CD8-positive, alpha-beta T cell (primary cell): ENCODE measurements at places on chromosomes 3 and 15.

DNA sequence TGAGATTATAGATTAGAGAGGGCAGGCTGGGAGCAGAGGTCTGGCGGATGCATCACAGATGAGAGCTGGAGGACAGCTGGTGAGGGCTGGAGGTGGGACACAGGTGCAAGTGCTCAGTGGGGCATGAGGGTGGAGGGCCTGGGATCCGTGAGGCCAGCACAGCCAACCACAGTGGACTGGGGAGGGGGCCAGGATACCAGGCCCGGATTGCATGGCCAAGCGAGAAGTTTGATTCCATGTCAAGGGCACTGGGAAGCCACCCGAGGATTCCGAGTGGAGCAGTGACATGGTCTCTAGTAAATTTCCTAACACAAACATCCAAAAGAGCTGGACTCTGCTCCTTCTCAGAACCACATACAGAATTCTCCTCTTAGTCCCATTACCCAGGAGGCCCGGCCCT lies 44.0 kb upstream of the SLC41A3 start:
- no peak for DNase-seq

DNA sequence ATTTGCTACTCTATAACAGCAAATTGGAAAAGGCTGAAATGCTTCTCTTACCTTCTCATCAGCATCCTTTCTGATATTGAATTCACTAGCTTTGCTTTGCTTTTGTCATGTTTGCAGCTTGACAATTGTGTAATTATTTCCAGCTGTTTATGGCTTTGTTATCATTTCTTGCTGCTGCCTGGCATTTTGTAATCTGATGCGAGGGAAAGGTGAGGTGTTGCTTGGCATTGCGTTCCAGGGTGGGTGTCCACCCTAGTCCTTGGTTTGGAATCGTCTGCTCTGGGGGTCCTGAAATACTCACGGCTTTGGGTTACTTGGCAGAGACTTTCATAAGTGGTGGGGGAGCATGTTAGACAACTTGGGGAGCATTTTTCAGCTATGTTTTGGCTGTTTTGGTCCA lies 2.9 kb downstream of the CACNA2D3 start:
- no peak for DNase-seq

GRCh38 chr15:64071931-64072765 lies 21.5 kb downstream of the CIAO2A start:
- no peak for DNase-seq

GRCh38 chr3:147358144-147358992 lies 48.0 kb downstream of the ZIC4 start:
- DNase-seq: no peak

DNA sequence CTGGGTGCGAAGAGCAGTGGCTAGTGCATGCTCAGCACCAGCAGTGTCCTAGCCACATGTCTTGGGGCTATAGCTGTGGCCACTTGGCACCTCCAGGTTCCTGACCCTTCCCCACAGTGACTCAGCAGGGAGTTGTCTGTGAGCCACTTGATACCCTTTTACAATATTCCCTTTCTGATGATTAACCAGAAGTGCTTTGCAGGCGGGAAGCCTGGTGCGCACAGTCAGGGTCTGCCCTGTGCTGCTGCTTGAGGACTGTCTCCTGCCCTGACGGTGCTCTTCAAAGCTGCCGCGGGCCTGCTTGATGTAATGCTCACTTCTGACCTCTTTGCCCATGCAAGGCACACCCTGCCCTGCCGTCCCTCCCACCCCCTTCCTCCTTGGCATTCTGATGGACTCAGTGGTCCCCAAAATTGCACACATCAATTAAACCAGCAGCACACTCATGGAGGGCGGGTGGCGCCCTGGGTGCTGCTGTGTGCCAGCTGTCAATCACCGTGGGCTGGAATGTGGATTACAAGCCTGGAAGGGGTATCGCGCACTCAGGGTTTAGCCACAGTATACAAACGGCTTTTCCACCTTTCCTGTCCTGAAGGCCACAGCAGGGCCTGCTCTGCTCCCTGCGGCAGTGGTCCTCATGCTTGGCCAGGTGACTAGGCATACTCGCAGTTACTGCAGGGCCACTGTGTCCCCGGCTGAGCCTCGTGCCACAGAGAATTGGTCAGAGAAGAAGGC lies 40.9 kb upstream of the PCSK6 start:
- no peak for DNase-seq

- no peak for DNase-seq
Measured at GRCh38 chr3:82054849-82055248, 293.4 kb upstream of the GBE1 start.

DNA sequence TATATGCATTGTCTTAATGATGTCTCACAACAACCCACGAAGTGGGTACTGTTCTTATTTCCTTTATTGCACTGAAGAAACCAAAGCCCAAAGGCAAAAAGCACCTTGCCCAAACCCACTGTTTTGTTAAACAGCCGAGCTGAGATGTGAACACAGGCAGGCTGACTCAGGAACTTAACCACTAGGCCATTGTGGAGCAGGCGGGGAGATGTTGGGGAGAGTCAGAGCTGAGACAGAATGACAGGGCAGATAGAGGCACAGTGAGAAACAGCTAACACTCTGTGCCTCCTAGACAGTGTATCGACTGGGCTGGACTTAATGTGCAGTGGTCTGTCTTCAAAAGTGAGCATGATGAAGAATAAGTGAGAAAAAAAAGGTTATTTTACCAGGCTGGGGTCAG lies 56.5 kb downstream of the RPLP1 start:
- no peak for DNase-seq

GRCh38 chr3:47399531-47400270 lies 18.9 kb downstream of the PTPN23 start:
- DNase-seq: no peak

GRCh38 chr3:60636846-60637245 lies 614.4 kb downstream of the FHIT start:
- no peak for DNase-seq

GRCh38 chr3:135862361-135862760 lies 103.2 kb upstream of the PPP2R3A start:
- DNase-seq: no peak

GRCh38 chr15:82136120-82136519 lies 90.3 kb upstream of the MEX3B start:
- DNase-seq: no peak

- DNase-seq: no peak
Measured at GRCh38 chr15:65743637-65744252, 48.3 kb downstream of the DENND4A start.

DNA sequence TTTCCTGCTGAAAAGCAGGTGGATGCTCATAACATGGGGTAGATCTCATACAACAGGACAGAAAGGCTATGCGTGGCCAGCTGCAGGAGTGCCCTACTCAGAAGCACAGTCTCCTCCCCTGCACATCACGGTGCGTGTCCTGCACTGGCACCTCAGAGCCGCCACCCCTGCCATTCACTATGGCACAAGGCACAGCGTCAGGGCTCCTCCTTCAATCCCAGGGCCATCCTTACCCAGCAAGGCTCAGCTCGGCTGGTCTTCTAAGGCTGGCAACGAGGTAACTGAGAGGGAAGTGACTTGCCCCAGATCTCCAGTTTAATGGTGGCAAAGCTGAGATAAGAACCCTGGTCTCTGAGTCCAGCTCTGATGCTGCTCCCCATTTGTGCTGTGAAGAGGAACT lies 97.1 kb downstream of the CPN2 start:
- DNase-seq: no peak

- no peak for DNase-seq
Measured at GRCh38 chr15:23039917-23040281, 530 bp upstream of the TUBGCP5 start.

GRCh38 chr3:150733936-150734794 lies 28.8 kb downstream of the SIAH2 start:
- DNase-seq: no peak

- no peak for DNase-seq
Measured at GRCh38 chr3:59995563-59995962, 945.7 kb upstream of the CFAP20DC start.

DNA sequence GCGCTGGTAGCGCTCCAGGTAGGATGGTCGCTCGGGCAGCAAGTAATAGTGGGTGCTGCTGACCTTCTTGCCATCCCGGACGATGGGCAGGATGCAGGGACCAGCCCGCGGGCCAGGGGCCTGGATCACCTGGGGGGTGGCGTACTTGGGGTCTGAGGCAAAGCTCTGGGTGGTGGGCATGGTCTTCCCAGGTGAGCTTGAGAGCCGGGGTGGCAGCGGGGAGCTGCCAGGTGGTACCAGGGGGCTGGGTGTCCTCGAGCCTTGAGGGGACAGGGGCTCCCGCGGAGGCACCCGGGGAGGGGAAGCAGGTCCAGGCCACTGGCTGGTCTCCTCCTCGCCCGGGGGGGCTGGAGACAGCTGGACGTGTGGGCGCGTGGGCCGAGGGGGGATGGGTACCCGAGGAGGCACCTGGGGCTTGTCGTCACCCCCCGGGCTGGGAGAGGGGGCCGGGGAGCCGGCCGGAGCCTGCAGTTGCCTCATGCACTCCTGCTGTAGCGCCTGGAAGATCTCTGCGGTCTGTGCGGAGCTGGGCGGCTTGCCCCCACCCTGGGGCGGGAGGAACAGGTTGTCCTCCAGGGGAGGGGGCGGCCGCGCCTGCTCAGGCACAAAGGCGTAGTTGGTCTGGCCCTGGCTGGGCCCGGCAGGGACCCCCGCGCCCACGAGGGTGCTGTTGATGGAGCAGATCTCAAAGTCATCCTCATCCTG lies 40.6 kb downstream of the TNK2 start:
- DNase-seq: no peak

DNA sequence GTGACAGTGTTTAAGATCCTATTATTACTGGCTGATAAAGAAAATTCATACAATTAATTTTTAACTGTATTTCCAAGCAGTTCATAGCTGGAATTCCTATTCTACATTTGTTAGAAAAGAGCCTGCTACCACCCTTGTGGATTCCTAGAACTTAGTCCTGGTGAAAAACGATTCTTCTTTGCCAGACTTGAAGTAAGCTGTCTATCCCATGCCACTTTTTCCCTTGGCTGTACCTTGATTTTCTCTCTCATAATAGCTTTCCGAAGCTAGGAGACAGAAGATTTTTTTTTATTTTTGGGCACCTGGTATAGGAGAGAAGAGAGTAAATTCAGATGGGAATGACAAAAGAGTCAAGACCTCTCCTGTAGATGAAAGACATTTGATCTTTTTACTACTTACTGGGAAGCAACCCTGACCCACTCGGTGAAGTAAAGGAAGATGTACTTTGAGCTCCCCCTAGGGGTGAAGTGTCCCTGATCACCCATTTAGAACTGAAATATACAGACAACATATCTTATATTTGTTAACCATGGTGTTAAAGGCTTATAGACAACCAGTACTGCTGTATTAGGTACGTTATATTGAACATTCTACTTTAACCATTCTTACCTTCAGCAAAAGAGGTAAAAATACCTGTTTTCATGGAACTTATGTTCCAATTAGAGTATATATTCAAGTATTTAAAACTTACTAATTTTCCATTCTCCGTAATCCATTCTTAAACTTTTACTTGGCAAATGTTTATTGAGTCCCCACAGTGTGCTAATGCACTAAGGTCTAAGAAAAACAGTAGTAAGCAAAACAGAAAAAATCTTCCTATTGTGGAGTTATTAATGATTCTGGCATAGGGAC lies 36.2 kb upstream of the C3orf38 start:
- DNase-seq: peak; percentile 23

DNA sequence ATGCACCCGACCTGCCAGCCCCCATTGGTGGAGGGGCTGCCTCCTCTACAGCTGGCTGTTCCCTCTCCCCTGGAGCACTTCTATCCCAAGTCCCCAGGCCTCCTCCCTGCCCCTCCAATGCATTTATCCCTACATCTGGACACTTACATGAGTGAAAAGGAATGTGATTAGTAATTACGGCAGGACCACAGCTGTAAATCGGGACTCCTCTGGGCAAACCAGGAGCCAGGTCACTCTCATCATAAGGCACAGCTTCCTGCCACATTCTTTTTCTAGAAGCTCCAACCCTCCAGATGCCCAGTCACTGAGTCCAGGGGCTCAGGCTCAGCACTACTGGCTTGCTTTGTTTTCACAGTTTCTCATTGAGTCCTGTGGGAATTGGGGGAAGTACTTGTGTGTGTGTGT lies 54.3 kb downstream of the IL20RB start:
- DNase-seq: no peak
